Right atrium auricular region (tissue), 2 donors: ENCODE measurements at places on chromosomes 5 and 9.
A peak's percentile ranks its signal among the peaks of the same experiment; 100 is the strongest.

DNA sequence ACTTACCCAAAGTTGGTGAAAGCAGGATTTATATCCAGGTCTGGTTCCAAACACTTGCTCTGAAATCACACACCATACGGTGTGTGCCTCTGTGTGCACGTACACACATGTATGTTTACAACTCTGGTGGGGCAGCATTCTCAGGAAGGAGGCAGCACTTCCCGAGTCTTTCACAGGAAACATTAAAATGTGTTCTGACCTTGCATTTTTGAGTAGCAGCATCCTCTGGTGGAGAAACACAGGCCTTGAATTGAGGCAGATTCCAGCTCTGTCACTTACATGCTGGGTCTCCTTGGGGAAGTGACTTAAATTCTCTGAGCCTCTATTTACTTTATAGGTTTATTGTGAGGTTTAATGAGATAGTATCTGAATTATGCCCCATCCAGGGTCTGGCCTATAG lies 126.4 kb downstream of the RGS3 start:
- DNase-seq, result no peak

DNA sequence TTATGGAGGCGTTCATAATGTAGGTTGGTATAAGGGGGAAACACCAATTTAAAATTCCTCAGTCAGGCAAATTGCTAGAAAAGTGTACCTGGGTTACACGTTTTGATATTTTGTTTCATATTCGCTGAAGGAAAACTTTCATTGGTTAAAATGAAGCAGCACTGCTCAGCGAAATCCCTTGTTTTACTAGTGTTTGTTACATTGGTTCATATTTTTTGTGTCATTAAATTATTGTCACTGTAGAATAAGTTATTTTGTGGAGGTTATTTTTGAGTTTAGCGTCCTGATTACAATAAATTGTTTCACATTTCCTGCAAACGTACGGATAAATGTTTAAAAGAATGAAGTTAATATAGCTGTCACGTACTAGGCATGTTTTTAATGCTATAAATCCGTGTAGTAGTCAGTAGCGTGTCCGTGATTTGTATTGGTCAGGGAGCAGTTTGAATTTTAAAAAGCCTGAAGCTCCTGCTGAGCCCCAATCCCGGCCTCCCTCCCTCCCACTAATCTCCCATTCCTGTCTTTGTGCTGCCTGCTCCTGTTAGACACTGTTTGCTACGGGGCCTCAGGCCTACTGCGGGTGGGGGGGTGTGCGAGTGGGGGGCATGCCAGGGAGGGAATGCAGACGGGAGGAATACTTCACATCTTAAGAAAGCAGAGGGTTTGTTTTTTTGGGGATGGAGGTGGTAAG lies 2.0 kb downstream of the NIPBL start:
- DNase-seq, result no peak

DNA sequence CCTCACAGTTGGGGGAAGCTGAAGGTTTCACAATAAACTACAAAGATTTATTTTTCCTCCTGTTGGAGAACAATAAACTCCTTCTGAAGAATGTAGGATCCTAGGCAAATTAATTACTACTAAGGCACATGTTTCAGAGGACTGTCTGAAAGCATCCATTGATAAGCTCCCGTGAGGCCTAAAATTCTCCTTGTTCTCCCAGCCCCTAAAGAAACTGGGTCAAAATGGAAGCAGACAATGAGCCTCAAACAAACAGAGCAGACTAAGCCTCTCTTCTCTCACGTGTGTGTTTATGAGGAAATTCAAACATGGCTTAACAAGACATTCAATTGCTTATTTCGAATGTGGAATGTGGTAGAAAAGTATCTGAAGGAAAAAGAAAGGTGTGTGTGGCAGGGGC lies 249.0 kb downstream of the GLIS3 start:
- no peak for DNase-seq

DNA sequence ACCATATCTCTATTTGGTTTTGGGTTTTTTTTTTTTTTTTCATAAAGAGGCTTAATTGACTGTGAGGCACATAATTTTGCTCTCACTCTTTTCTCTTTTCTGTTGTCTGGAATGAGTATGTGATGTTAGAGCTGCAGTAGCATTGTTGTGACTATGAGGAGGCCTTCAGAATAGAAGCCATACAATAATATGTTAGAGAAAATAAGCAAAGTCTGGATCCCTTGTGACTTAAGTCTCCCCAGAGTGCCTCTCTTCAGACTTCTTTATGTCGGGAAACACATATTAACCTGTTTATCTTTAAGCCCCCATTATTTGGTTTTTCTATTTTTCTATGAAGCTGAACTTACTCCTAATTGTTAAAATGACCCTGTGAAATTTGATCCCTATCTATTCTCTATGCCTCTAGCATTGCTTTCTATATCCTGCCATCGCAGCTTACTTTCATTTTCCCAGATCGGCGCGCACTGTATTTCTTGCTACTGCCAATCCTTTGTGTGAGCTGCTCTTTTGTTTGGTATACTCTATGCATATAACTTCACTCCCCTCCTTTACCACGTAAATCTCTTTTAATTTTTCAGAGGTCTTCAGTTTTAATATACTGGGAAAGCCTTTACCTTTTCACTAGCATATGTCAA lies 372.5 kb upstream of the KCNN2 start:
- no peak for DNase-seq

GRCh38 chr9:77907585-77907984 lies 124.0 kb downstream of the GNAQ start:
- no peak for DNase-seq

DNA sequence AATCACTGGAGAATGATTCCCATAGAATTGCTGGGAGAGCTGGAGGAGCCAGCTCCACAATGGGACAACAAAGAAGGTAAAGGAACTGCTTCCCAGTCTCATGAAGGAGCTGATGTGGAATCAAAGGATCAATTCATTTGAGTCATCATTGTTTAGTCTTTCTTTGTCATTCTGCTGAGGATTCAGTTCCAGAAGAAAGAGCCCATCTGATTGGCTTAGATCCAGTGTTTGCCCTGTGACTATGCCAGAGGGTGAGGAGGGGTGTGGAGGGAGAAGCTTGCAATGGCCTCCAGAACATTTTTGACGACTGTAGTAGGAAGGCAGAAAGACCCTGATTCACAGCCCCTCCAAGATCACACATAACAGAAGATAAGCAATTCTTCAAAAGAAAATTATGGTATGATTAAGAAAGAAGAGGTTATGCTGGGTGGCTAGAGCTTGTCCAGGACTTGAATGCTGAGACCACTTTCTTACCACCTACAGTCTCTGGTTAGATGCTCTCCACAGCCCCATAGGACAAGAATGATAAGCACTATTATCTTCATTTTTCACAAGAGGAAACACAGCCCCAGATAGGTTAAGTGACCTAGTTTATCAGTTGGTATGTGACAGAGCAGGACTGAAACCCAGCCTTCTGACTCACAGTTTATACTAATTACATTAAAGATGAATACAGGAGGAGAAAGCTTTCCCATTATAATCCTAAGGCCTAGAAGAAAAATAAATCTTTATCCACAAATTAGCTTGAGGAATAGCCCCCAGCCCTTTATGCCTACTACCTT lies 363.1 kb downstream of the PRELID2 start:
- no peak for DNase-seq

GRCh38 chr9:69658987-69659675 lies 13.0 kb downstream of the APBA1 start:
- no peak for DNase-seq

DNA sequence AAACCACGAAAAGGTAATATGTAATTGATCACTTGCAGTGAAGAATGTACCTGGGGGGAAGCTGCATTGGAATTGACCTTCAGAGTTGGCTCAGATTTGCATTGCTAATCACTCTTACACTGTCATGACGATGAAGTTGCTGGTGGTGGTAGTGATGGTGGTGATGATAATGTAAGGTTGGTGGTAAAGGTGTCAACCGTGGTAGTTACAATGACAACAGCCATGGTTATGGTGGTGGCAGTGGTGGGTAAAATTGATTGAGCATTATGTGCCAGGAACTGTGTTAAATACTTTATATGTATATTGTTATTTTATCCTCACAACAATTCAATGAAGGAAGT lies 282.4 kb downstream of the NR3C1 start:
- DNase-seq, result no peak

GRCh38 chr5:117475919-117476318 lies 901.3 kb upstream of the SEMA6A start:
- DNase-seq, result no peak

DNA sequence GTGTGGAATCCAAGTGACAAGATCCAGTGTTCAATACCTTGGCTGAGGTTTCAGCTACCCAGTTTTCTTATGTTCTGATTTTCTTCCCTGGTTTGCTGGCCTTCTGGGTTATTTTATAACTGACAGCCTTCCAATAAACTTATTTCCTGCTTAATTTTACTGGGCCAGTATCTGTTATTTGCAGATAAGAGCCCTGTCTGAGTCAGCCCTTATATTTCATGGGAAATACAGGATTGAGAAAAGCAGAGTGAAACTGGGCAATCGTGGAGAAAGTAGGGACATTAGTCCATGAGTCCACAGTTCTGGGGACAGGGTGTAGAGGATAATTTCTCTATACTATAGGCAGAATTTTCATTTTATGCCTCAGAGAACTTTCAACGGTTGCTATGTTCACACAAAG lies 32.3 kb downstream of the TMEM167A start:
- DNase-seq, result no peak

DNA sequence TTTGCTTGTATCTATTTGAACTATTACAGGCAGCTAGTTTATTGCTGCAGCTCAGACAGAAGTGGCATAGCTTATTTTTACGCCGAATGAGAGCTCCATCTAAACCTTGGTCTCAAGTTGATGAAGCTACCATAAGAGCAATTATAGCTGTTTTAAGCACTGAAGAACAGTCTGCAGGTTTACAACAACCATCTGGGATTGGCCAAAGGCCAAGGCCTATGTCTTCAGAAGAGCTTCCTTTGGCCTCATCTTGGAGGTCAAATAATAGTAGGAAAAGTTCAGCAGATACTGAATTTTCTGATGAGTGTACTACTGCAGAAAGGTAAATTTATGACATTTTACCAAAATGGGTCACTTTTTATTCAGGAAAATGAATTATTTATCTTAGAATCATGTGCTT lies 67.9 kb downstream of the YTHDC2 start:
- DNase-seq, result no peak

- DNase-seq, result no peak
Measured at GRCh38 chr9:96859461-96860198, 5.3 kb upstream of the ZNF782 start.

GRCh38 chr9:78468231-78468630 lies 171.3 kb downstream of the PSAT1 start:
- no peak for DNase-seq

DNA sequence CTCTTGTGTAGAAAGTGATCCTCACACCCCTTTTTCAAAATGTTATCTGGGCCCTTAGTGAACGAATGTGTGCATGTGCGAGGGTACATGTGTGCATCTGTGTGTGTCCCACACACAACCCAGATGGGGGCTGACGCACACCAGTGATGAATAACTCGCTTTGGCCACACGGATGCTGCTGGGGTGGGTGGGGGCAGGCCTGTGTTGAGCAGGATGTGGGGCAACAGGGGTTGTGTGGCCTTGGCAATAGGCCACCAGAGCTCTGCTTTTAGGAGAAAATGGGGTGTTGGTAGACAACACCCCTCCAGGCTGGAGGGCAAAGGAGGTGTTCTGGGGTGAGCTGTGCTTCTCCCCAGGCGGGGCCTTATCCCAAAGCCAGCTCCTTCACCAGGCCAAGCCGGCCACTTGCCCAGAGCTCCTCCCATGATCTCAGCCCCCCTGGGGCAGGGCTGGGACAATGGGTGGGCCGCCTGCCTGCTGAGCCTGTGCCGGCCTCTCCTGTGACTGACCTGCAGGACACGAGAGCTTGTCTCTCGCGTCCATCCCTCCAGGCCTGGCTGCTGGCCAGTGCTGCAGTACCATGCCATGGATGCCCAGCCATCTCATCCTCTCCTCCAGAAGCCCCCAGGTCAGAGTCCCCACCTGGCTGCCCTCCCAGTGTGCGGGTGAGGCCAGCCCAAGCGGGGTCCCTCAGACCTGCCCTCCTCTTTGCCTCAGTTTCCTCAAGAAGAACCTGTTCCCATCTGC lies 1.7 kb downstream of the DBN1 start:
- DNase-seq, result peak; percentile 85

- DNase-seq, result no peak
Measured at GRCh38 chr5:172028167-172028566, 21.7 kb upstream of the FBXW11 start.

GRCh38 chr5:115573133-115573532 lies 28.6 kb upstream of the FEM1C start:
- no peak for DNase-seq

DNA sequence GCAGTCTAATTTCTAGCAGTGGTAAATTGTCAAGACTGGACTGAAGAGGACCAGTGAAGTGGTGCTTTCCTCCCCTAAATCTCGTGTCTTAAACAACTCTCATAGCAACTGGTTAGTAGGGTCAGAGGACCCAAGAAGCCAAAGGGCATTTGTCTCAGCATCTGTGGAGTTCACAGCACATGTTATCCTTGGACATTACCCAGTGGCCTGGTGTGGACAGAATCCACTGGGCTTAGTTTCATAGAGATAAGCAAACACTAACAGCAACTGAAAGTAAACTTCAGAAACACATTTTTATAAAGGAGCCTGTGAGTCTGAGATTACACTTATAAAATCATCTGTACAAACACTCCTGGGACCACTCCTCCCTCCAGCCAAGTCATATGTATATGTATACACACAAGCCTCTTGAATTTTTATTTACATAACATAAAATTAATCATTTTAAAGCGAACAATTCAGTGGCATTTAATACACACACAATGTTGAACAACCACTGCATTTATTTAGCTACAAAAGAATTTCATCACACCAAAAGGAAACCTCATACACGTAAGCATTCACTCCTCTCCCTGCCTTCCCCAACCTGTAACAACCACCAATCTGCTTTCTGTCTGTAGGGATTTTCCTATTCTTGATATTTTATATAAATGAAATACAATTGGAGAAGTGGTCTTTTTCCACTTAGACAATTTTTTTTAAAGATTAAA lies 457.8 kb downstream of the RASEF start:
- DNase-seq, result no peak

GRCh38 chr5:14181299-14181968 lies 38.3 kb downstream of the TRIO start:
- no peak for DNase-seq

DNA sequence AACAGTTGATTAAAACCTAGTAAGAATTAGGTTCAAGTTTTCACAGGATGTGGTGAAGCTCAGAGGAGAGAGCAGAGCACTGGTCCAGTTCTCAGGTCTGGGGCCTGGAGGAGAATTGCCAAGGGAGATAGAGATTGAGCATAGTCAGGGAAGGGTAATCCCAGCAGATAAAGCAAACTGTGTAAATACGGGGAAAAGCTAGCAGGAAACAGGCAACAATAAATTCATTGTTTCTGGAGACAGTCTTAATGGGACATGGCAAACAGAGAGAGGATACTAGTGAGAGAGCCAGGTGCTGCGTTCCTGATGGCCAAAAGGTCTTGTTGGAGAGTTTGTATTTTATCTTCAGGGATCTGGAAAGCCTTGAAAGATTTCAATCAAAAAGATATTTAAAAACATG lies 333.0 kb downstream of the PDE4D start:
- no peak for DNase-seq

- no peak for DNase-seq
Measured at GRCh38 chr9:71681708-71682272, 86.5 kb downstream of the CEMIP2 start.

GRCh38 chr5:14627270-14627669 lies 37.2 kb upstream of the OTULIN start:
- no peak for DNase-seq

GRCh38 chr5:109105631-109106267 lies 304.0 kb downstream of the PJA2 start:
- no peak for DNase-seq

GRCh38 chr5:135347392-135347791 lies 51.6 kb downstream of the MACROH2A1 start:
- DNase-seq, result no peak
